Osteocyte (in vitro differentiated cells): ENCODE measurements at places on chromosomes 6 and 20.

- H3K27ac ChIP-seq, result peak overlapping the region; percentile 85
- H3K4me3 ChIP-seq, result no peak overlapping the region
- no peaks in the 10 kb centered on the region for H3K27me3 ChIP-seq
- no peak for DNase-seq
These were observed 90.7 kb upstream of the CCDC28A start for GRCh38 chr6:138682704-138683527.

GRCh38 chr6:100475554-100476320, 11.0 kb upstream of the SIM1 start:
- DNase-seq, result no peak
- peaks cover 30% of the 10 kb centered on the region for H3K27me3 ChIP-seq
- H3K4me3 ChIP-seq, result no peak overlapping the region
- no peak overlapping the region for H3K27ac ChIP-seq
- peaks cover 8% of the 10 kb centered on the region for H3K4me1 ChIP-seq

- H3K27ac ChIP-seq, result peak overlapping the region; percentile 87
- H3K4me1 ChIP-seq, result peaks cover 53% of the 10 kb centered on the region
- no peak for DNase-seq
- H3K27me3 ChIP-seq, result no peaks in the 10 kb centered on the region
- no peak overlapping the region for H3K4me3 ChIP-seq
- peaks cover 3% of the 10 kb centered on the region for H3K36me3 ChIP-seq
These were observed 241.2 kb downstream of the BMP7 start for GRCh38 chr20:57025261-57025660.

DNA sequence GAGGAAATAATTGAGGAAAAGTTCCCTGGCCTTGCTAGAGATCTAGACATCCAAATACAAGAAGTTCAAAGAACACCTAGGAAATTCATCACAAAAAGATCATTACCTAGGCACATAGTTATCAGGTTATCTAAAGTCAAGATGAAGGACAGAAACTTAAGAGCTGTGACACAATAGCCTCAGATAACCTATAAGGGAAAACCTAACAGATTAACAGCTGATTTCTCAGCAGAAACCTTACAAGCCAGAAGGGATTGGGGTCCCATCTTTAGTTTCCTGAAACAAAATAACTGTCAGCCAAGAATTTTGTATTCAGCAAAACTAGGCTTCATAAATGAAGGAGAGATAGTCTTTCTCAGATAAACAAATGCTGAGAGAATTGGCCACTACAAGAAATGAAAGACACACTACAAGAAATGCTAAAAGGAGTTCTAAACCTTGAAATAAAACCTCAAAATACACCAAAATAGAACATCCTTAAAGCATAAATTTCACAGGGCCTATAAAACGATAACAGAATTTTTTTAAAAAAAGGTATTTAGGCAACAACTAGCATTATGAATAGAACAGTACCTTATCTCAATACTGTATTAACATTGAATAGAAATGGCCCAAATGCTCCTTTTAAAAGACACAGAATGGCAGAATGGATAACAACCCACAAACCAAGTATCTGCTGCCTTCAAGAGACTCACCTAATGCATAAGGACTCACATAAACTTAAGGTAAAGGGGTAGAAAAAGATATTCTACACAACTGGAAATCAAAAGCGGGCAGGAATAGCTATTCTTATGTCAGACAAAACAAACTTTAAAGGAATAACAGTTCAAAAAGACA, 9.7 kb downstream of the RNGTT start:
- peaks cover 5% of the 10 kb centered on the region for H3K4me1 ChIP-seq
- no peak for DNase-seq
- no peak overlapping the region for H3K27ac ChIP-seq

DNA sequence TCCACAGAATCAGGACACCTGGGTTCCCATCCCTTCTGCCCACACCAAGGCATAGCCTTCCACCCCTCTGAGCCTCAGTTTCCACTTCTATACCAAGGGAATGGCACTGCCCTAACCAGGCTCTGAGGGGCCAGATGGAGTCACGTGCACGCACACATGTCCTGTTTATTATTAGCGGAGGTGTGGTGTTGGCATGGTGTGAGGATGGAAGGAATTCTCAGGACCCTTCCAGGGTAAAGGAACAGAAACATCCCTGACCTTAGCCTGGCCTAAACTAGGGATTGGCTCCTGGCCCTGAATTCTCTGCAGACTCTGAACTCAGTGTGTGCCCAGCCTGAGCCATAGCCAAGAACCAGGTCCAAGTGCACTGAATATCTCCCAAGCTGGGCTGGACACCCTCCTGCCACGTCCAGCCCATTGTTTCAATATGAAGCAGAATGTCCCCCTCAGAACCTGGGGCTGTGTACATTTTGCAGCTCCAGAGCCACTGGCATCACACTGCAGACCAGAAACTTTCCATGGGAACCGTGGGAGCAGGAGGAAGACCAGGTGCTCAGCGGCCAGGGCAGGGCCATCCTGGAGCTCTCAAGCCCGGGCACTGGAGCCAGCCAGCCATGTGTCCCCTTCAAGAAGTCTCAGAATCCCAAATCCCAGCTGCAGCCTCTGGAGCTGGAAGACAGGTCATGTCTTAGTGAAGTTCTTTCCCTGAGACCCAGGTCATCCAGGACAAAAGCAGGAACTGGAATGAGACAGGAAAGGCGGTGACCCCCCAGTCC, 208.4 kb downstream of the ANKRD60 start:
- peaks cover 12% of the 10 kb centered on the region for H3K4me1 ChIP-seq
- no peak overlapping the region for H3K27ac ChIP-seq
- no peak overlapping the region for H3K4me3 ChIP-seq
- H3K27me3 ChIP-seq, result peaks cover 7% of the 10 kb centered on the region
- no peaks in the 10 kb centered on the region for H3K36me3 ChIP-seq
